Ammon's horn (tissue), 1 donor: ENCODE measurements at places on chromosomes 6 and 20.

DNA sequence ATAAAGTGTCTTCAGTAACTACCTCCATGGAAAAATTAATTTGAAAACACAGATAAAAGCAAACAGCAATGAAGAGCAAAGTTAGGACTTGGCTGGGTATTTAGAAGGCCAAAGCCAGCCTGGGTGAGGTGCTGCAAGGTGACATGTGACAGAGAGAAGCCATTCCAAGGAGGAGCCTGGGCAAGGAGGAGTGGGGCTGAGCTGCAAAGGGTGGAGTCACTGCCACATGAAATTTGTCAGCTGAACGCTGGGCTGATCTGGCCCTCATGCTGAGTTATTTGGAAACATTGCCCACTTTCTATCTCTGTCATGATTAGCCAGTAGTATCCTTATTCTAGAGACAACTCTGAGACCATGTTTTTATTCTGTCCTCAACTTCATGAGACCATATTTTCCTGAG is 76.3 kb downstream of the PERP start:
- DNase-seq, result no peak

DNA sequence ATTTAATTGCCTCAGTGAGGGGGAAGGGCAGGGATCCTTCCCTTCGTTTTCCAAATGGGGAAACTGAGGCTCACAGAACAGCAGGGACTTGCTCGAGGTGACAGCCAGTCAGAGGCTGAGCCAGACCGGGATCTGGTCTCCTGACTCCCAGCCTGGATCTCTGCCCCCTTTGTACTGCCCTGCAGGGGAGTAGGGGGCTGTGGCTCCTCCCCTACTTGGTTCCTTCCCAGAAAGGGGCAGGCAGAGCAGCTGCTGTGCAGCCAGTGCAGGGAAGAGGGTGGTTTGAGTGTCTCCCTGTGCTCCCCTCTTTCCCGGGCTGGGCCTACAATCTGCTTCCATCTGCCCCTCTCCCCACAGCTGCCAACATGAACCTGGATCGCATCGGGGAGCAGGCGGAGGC is 37.6 kb downstream of the UQCC2 start:
- no peak for DNase-seq

DNA sequence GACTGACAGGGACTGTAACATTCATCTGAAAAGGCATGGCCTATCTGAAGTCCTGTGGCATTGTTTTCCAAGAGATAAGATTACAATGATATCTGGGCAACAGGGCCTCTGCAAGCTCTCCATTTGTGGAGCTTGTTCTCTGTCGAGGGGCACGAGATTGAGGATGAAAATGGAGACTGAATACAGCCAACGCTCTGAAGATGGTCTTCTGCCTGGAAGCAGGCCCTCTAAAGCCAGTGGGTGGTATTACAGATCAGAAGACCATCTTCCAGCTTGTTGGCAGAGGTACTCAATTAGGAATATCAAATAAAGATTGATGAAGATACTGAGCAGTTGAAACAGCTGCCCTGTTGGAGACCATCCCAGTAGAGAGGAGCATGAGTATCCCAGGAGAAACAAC is 288.2 kb downstream of the CENPW start:
- no peak for DNase-seq

DNA sequence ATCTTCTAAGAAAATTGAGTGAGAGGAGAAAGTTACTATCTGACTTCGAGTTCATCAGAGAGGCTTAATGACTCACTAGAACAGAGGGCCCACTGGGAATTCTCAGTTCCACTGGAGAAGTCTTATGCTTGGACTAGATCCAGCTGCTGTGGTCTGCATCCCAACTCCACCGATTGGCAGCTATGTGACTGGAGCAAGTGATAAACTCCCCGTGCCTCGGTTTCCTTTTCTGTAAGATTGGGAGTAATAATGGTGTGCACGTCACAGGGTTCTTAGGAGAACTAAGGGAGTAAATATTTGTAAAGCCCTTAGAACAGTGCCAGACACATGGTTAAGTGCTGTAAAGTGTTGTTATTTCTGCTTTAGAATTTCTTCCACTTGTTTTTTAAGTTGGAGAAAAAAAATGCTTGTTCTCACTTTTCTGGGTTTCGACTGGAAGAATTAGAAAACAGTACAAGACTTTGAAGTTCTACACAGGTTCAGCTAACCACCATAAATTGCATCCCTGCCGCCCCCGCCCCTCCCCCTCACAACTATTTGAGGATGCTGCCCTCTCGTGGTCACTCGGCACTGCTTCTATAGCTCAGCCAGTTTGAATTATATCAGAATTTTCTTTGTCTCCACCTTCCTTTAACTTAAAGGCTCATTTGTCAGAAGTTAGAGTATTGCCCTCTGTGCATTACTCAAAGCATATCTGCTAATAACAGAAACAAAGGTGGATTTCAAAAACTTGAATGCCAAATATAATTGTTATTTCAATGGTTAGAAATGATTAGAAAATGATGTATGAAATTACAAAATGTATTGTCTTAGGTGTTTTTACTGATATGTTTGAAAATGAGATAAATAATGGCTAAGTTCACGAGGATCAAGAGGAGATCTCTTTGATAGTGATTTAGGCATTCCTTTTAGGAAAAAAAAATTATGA is 95.0 kb upstream of the IFNGR1 start:
- DNase-seq, result peak; percentile 86

DNA sequence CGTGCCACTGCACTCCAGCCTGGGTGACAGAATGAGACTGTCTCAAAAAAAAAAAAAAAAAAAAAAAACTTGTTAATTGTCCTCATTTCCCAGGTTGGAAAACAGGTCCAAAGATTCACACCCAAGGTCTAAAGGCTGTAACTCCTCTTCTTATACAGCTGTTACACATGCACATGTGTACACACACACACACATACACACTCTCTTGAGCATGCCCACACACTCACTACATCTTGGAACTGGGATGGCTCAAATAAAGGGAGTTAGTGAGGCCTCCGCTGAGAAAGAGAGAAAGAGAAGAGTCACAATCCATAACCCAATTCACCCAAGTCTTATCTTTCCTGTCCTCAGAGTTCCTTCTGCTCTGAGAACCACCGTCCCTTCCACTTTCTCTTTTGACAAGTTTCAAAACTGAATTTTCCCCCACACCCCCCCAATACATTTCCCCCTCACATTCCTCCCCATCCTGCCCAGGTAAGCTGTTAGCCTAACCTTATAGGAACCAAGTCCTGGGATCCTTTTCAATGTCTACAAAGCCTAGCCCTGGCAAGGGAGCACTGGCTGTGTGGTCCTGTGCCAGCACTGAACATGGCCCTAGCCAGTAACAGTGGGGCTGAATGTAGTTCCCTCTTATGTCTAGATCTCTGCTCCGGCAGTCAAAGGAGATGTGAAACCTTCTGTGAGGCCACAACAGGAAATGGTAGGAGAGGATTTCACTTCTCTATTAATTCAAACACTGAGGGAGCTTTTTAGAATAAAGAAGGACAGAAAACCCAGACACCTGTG is 3.2 kb upstream of the HLA-DMB start:
- peak; percentile 64 for DNase-seq

DNA sequence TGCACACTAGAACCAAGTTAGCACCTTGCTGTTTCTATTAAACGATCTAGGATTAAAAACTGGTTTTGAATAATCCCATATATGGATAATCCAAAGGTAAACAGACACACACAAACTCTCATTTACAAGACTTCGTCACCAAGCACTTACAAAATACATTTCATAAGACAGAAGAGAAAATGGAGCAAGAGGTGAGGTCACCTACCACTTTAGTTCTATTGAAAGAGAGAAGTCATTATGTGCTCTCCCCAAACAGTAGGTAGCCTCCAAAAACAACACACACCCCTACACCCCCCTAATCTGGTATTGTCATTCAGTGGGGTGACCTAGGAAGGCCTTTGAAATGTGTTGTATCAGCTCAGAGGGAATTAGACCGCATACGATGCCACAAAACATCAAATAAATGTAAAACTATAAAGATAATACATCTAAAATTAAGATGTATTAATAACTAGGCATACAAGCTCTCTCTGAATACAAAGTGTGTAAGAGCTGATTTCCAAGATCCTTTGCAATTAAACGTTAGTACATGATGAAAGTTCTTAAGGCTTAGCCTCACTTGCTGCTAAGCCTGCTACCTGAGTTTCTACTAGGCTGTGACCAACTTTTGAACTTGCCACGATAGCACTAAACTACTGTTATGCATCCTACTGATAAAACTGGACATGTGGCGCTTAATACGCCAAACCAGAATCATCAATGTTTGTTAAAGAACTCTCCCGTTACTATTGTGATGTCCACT is 1.6 kb downstream of the SRPK1 start:
- no peak for DNase-seq

DNA sequence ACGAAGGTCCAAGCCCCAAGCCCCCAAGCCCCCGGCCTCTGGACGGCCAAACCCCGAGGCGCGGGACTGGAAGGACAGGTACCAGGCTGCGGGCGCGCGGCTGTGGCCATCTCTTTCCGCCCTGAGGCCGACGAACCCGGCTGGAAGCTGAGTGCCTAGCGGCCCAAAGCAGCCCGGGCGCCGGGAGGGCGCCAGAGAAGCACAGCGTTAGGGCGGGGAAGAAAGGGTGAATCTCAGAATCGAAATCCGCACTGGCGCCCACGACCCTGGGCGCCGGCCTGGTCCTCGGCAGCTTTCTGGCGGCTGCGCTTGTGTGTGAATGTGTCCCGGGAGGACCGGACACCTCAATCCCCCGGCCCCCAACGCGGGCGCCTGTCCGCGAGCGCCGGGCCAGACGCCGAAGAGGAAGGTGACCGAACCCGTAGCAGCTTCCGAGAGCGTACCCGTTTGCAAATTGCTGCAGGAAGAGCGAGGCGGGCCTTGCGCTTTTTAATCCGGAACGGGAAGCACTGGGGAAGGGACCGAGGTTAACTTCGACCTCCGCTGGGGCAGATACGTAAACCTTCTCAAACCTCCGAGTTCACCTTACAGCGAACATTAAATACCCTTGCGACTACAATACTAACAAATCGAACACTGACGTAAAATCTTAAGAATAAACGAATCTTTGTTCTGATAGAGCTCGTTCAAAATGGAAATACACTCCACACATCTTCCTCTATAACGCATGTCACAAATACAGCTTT is 2.9 kb downstream of the NRN1 start:
- peak; percentile 42 for DNase-seq

DNA sequence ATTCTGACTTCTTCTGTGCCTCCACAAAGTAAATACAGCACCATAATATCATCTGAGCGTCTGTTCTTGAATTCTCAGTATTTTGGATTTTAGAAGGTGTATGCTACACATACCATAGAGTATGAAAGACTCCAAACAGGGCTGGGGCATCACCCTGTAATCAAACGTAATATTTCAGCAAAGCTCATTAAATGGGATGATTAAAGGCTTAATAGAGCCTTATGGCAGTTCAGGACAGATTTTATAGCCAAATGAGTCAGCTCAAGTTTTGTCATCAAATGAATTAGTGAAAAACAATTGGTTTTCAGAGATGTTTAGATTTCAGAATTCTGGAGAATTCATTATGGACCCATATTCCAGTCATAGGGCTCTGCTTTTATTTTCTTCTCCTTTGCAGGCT is 68.9 kb downstream of the TULP4 start:
- no peak for DNase-seq

GRCh38 chr20:57851025-57851682 is 141.3 kb upstream of the PMEPA1 start:
- DNase-seq, result no peak

GRCh38 chr6:106557837-106558236 is 71.5 kb downstream of the RTN4IP1 start:
- no peak for DNase-seq

- DNase-seq, result no peak
Observed at GRCh38 chr6:133467982-133468380, 226.8 kb downstream of the EYA4 start.

GRCh38 chr20:1266167-1266973 is at the start of gene SNPH:
SNPH (plus strand) TSS chr20:1266294; CDS start chr20:1296240, 29,946 bp downstream.
- peak; percentile 77 for DNase-seq

GRCh38 chr6:163559661-163560060 is 145.1 kb downstream of the QKI start:
- no peak for DNase-seq

DNA sequence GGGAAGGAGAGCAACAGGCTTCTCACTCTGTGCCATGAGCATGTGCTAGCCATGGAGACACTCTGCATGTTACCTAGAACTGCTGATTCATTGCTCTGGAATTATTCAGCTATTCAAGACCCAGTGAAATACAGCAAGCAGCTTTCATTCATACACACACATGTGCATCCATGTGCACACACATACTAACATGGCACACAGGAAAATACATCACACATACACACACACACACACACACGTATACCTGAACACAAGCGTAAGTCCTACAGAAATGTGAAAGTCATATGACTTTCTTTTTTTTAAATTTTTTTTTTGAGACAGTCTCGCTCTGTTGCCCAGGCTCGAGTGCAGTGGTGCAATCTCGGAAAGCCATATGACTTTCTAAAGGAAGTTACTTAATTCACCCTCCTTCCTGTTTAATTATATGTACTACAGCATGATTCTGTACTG is 108.2 kb upstream of the NFATC2 start:
- peak; percentile 24 for DNase-seq

DNA sequence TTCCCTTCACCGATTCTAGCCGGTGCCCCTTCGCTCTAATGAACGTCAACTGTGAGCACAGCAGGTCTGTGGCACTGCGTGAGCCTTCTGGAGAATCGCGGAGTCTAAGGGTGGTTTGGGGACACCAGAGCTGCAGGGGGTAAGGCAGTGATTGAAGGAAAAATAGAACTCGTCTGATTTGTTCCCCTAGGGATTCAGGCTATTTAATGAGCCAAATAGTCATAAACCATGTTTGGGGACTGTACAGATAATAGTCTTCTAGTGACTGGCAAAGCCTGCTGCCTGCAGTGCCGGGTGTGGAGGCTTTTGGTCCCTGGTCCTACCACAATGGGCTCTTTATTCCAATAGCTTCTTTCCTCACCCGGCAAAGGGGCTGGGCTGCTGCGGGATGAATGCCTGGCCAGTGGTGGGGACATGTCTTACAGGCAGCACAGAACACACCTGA is 11.1 kb upstream of the NTSR1 start:
- DNase-seq, result peak; percentile 82

DNA sequence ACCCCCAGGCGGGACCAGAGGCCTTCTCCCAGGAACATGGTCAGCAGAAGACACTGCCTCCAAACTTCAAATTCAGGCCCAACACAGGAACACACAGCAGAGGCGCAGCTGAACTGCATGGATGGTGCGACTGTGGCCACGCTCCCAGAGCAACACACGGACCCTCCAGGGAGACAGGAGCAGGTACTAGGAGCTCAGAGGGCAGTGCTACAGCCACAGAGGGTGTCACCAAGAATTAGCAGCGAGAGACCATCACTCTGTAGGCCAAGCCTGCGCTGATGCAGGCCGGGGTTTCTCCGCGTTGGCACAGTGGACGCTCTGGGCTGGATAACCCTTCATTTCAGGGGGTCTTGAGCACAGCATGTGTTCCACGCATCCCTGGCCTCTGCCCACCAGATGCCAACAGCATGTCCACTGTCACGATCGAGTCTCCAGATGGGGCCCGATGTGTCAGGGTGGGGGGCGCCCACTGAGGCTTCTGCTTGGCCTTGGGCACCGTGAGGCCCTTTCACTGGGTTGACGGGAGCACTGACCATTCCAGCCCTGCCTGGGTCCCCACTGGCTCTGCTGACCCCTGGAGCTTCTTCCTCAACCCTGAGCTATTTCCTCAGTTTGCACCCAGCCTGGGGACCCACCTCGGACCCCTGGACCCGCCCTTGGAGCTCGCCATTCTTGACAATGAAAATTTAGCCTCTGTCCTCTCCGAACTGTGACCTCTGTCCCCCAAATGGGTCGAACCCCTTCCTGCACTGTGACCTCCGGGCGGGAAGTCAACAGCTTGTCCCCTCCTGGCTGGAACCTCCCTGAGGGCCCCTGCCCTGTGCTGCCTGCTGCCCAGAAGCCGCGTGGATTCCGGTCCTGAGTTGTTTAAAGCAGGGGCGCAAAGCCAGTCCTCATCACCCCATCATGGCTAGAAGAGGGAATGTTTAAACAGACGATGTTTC is 239.4 kb downstream of the DLL1 start:
- DNase-seq, result no peak
